ENCODE measurements at places on chromosomes 4 and X.

DNA sequence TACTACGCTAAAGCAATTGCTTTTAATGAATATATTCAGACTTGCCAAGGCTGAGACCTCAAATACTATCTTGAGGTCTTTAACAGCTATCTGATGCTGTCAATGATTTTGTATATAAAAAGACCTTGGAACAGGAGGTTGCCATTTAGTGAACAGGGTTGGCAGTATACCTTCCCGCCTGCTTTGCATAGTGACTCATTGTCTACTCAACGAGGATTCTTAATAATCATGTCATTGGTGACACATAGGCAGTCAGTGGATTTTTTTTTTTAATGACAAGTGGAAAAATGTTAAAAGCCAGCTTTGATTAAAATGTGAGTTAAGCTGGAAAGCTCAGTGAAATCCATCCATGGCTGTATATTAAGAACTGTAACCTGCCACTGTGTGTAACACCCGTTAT, 164.0 kb downstream of the ASMT start:
- no peak for DNase-seq

DNA sequence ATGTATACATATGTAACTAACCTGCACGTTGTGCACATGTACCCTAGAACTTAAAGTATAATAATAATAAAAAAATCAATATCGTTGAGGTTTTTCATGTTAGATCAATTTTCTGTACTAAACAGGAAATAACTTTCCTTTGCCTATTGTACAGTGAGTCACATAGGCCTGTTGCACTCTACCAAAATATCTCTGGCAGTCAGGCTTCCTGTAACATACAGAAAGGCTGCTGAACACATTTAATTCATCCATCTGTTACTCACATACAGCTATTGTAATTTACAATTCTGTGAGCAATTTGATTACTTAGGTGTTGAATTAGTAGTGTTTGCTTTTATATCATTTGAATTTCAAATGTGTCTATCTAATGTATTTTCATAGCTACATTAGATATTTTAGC, 427.8 kb downstream of the TMA16 start:
- no peak for DNase-seq

DNA sequence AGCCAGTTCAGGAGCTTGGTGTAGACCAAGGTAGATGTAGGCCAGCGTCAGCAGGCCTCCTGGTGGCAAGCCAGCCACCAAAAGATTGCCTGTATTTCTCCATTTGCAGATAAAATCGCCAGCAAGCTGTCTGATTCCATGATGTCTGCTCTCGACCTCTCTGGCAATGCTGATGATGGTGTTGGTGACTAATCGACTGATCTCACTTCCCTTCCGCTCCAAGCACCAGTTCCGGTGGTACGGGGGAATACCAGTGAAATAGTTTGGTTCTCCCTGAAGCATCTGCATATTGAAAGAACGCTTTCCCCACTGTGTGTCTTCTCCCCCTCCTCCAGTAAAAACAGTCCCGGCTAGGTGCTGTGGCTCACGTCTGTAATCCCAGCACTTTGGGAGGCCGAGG, 30.4 kb downstream of the GNL3L start:
- DNase-seq: no peak

- no peak for DNase-seq
Observed at GRCh38 chr4:139732991-139733570, 67.5 kb downstream of the MGST2 start.

GRCh38 chr4:140326395-140326993, 47.0 kb upstream of the SCOC start:
- peak; percentile 81 for DNase-seq

GRCh38 chr4:71400810-71401209, 62.0 kb downstream of the SLC4A4 start:
- DNase-seq: no peak

GRCh38 chr4:176588436-176588835, 204.3 kb downstream of the VEGFC start:
- DNase-seq: no peak

GRCh38 chr4:170497112-170497511, 407.4 kb upstream of the AADAT start:
- peak; percentile 12 for DNase-seq

DNA sequence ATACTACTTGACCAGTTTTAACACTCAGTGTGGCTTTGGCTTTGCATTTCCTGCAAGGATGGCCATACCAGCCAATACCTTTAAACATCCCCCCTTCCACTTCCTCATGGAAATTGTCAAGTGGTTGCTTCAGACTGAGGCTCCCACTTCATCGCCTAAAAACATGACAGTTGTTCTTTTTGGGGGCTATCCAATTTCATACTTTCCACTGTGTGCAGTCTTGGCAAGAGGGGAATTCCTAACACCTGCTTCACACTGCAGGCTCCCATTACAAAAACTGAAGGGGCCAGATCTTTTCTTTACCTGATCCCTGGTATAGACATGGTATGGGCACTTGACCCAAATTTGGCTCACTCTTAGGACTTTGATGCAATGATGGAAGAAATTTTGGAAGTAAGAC, 28.5 kb upstream of the TSR2 start:
- no peak for DNase-seq

DNA sequence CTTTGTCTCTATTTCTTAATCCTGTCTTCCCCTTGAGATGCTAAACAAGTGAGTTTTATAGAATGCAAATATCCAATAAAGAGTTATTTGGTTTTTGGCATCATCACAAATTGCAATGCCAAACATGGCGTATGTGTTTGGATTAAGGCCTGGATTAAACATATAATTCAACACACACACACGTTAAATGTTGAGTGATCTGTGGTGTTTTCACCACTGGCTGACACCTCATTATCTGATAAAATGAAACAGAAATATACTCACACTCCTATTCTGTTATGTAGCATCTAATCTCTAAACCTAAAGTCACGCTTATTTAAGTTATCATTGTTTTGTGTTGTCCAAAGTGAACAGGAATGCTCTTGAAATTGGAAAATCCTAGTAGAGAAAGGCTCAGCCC, 506.2 kb downstream of the FSTL5 start:
- no peak for DNase-seq

DNA sequence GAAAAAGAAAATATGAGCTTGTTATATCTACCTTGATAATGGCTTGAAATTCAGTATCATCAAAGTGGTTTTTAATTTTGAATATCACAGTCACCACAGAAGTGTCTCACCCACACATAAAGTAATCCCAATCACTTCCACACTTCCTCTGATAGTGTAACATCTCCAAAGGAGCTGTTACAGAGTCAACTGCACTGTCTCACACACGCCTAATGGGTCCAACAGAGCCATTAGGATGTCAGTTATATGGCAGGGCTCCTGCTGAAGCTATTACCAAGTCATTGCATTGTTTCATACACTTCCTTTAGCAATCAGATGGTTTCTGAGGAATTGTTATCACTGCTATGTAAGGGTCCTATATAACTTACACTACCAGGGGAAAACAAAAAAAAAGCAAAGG, 432.1 kb upstream of the TEX13C start:
- no peak for DNase-seq

DNA sequence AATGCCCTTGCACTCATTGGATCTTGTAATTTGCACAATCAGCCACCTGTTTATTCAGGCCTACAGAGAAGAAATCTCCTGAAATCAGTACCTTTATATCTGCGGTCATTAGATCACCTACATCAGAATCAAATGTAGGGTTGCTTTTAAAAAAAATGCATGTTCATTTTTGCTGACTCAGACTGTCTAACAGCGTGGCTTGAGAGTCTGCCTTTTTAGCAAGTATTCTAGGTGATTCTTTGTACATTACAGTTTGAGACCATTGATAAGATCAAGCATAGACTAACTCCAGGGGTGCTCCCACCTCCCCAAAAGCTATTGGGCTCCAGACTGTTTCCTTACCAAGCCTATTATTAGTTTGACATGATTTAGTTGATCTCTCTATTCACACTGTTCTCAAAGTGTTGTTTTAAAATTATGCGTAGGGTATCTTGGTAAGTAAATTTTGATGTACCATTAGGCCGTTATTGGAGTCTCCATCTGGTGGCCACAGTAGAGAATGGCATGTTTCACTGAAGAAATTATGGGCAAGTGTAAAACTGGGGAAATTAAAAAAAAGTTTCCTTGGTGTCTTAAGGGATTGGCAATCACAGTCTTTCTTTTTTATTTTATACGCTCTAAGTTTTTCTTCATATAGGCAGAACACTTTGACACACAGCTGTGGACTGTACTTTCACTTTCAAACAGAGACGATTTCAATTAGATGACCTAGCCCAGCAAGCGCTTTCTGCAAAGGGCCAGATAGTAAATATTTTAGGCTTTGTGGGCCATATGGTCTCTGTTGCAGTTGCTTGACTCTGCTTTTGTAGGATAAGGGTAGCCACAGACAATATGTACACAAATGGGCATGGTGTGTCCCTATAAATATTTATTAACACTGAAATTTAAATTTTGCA, 33.7 kb upstream of the MSL3 start:
- peak; percentile 66 for DNase-seq

DNA sequence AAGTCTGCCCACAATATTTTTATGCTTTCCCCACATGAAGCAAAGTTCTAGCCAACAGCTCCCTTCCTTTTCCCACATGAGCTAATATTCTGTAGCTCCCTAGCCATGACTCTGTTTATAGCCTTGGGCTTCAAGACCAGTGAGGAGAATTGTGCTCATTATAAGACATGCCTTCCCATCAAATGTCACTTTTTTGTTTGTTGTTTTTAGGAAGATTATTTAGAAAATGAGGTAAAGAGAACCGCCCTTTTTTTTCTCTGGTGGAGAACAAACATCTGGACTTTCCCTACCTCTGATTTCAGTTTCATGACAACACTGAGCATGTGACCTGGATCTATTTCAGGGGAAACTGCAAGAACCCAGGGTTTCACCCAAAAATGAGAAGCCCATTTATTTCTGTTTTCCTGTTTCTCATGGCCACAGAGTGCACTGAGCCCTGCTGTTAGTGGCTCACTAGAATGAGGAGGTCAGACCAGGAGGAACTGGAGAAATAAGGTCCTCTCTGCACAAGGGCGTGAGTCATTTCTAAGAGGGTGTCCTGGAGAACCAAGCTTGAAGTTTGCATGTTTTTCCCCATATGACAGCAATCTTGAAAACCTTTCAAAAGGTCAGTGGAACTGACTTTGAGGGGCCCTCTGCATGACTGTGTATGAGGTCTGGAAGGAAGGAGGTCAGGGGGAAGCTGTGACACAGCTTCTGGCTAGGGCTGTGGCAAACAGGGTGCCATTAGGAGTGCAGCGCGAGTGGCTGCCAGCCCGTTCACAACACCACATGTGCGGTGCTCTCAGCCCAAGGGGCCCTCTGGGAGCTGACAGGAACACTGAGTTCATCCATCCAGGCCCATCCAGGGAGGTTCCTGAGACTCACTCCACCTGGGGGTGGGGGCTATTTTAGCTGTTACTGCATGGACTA, 55.2 kb downstream of the CHST7 start:
- DNase-seq: peak; percentile 39

- no peak for DNase-seq
Observed at GRCh38 chr4:124053872-124054538, 657.4 kb downstream of the SPRY1 start.

- DNase-seq: peak; percentile 63
Observed at GRCh38 chr4:52894443-52894842, 32.3 kb downstream of the RASL11B start.

- DNase-seq: no peak
Observed at GRCh38 chr4:95627024-95627605, 78.3 kb upstream of the UNC5C start.

GRCh38 chr4:155966171-155966570, 12.5 kb upstream of the CTSO start:
- no peak for DNase-seq

DNA sequence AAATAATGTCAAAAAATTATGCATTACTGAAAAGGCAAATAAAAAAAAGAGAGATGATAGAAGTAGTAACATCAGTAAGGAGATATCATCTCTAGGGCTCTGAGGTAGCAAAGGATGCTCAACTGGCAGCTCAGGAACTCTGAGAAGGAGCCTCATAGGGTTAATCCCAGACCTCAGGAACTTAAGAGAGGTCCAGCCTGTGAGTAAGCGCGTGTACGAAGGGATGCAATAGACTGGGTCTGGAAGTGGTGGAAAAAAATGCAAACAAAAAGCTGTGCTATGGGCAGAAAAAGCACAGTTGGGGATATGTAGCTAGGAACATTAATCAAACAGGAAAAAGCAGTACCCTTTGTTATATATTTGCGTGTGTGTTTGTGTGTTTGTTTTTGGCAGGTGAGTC, 282.0 kb downstream of the GALNTL6 start:
- no peak for DNase-seq

DNA sequence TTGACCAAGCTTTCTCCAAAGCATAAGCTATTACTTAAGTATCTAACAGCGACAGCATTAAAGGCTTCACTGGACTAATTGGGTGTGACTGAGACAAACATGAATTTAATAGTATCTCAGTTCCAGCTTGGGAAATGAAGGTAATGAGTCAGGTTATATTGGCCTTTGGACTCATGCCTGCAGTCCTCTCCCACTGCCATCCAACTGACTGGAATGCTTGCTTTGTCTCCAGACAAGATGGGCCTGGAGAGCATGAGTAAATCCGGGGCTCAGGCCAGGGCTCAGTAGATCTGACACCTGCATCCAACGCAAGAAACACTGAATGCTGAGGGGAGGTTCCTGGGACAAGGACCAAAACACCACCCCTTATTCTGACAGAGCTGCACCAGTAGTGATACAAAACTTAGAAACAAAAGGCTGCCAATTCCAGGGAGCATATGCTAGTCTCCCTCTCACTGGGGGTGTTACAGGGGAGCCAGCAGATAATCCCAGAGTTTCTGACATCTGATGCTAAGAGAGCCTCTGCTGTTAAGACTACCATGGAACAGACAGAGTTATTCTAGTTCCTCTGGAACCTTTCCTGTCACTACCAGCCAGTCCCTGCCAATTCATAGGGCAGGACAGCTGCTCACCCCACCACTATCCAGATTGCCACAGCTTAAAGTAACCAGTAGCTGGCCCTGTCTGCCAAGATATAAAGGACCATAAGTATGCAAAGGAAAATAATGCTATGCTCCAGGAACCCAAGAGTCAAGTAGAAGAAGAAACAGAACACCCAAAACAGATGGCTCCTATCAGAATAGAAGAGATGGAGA, 293.8 kb downstream of the IQCM start:
- DNase-seq: no peak

GRCh38 chr4:54554339-54554990, 103.3 kb upstream of the KIT start:
- DNase-seq: no peak

DNA sequence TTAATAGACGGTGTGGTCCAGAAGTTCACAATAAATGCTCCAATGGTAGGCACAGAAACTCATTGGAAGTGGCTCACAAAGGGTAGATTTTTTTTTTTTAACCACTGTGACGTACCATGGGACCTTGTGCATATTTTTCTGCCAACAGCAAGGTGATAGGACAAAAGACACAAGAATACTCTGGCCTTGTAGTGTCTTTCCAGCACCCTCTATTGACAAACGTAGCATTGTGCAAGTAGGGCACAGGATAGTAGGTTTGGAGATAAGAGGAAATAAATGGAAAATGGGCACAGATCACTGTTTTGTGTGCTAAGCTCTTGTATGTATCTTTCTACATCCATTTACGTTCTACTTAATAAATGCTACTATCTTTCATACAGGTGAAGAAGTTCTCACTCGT, 2054.9 kb downstream of the PCDH7 start:
- DNase-seq: peak; percentile 28

- DNase-seq: no peak
Observed at GRCh38 chrX:13936521-13937225, 93.0 kb downstream of the GEMIN8 start.

All from adipocyte (in vitro differentiated cells).